ENCODE measurements at places on chromosomes 12 and 14. TPM values are rescaled to one million over a fixed set of nuclear protein-coding genes. Genes with fewer than 3 reads are reported as not detected.
A peak's percentile ranks its signal among the peaks of the same experiment; 100 is the strongest.

ADCY4 gene
- total RNA-seq = 6.9 TPM

CDCA3 gene
- total RNA-seq = 94.8 TPM

CNTN1 gene
- not detected for total RNA-seq

RND1 gene
- total RNA-seq = 4.5 TPM

GRCh38 chr12:21934173-21934572, 7.1 kb downstream of the ABCC9 start:
- H3K27ac ChIP-seq = no peak overlapping the region
- H3K4me1 ChIP-seq = no peaks in the 10 kb centered on the region
- H3K36me3 ChIP-seq = no peaks in the 10 kb centered on the region
- H3K4me3 ChIP-seq = no peak overlapping the region

- peak overlapping the region; percentile 37 for H3K4me3 ChIP-seq
- no peaks in the 10 kb centered on the region for H3K36me3 ChIP-seq
- DNase-seq = peak; percentile 49
- H3K27me3 ChIP-seq = peaks cover 8% of the 10 kb centered on the region
These were observed 223.4 kb downstream of the PCNX1 start for GRCh38 chr14:71130491-71131179.

DNA sequence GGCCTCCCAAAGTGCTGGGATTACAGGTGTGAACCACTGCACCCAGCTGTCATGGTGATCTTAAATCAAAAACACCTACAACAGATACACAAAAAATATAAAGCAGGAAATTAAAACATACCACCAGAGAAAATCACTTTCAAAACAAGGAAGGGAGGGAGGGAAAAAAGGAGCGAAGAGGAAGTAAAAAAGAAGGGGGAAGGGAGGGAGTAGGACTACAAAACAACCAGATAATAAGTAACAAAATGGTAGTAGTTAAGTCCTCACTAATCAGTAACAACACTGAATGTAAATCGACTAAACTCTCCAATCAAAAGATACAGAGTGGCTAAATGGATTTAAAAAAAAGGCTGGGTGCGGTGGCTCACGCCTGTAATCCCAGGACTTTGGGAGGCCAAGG, 89.0 kb downstream of the SH2B3 start:
- H3K27me3 ChIP-seq = no peaks in the 10 kb centered on the region
- DNase-seq = no peak
- no peaks in the 10 kb centered on the region for H3K4me1 ChIP-seq

GRCh38 chr12:3600039-3600720, 109.2 kb downstream of the PRMT8 start:
- DNase-seq = no peak
- H3K4me3 ChIP-seq = no peak overlapping the region
- H3K36me3 ChIP-seq = no peaks in the 10 kb centered on the region
- H3K27me3 ChIP-seq = no peaks in the 10 kb centered on the region
- H3K27ac ChIP-seq = no peak overlapping the region
- no peaks in the 10 kb centered on the region for H3K4me1 ChIP-seq

DNA sequence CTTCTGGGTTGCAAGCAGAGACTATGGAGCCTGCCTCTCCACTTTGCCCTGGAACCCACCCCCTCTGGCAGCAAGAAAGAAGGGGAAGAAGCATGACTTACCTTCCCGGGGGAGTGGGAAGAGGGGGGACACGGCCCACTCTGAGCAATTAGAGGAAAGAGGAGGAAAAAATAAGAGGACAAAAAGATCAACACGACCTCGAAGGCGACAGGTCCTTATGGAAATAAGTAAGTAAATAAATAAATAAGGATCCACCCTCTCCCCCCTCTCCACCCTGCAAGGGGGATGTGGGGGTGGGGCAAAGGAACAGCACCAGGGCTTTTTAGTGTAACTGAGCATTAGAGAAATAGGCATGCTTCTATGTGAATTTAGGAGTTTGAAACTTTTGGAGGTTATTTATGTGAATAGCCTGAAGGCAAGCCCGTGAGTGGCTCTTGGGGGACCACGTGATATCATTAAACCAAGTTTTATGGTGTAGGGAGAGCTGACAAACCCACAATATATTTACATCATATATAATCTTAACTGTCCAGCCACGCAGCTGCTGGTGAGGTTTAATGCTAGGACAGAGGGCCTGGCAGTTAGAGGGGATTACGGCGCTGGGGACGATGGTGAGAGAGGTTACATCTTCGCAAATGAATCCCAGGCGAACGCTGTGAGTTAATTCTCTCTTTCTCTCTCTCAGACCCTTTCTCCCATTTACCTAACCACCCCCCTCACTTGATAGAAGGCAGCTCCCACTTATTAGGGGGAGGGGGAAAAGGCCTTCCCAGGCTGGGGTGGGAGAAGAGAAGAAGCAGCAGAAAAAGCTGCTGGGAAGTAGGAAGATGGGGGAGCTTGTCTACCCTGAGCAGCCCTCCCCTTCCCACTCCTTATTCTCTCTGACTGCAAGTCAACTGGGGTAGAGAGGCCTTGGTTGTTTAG, 4.8 kb downstream of the HOXC5 start:
- no peaks in the 10 kb centered on the region for H3K36me3 ChIP-seq
- H3K4me3 ChIP-seq = no peak overlapping the region
- DNase-seq = no peak
- H3K4me1 ChIP-seq = peaks cover 13% of the 10 kb centered on the region
- H3K27me3 ChIP-seq = peaks cover 87% of the 10 kb centered on the region
- H3K27ac ChIP-seq = no peak overlapping the region
